ENCODE measurements at places on chromosomes 3 and 15. TPM values are rescaled to one million over a fixed set of nuclear protein-coding genes. Genes with fewer than 3 reads are reported as not detected.

The GOLGA6L7 gene
- total RNA-seq: not detected

The ZDHHC23 gene
- total RNA-seq: 0.97 TPM

The TXNRD3 gene
- total RNA-seq: 13.7 TPM

The MESP1 gene
- total RNA-seq: 0.12 TPM

The MST1 gene
- 4.4 TPM for total RNA-seq

The TLR9 gene
- total RNA-seq: not detected

The SERINC4 gene
- 0.12 TPM for total RNA-seq

The ALG1L2 gene
- total RNA-seq: not detected

The ARHGAP31 gene
- 20.6 TPM for total RNA-seq

The KIF7 gene
- 15.7 TPM for total RNA-seq

The CD200R1 gene
- total RNA-seq: 0.16 TPM

The OR5K2 gene
- not detected for total RNA-seq

The IL1RAP gene
- 19.9 TPM for total RNA-seq

The POLR2H gene
- total RNA-seq: 42.9 TPM

The SLC22A13 gene
- total RNA-seq: 0.97 TPM

The PLXND1 gene
- 238 TPM for total RNA-seq

The SCN10A gene
- not detected for total RNA-seq

The SLC2A2 gene
- total RNA-seq: under 0.01 TPM

The PRR20G gene
- not detected for total RNA-seq

The C3orf70 gene
- total RNA-seq: 1.3 TPM

The GASK1A gene
- total RNA-seq: 1.3 TPM

The BCHE gene
- total RNA-seq: 2.2 TPM

The SST gene
- total RNA-seq: not detected

The AP3B2 gene
- total RNA-seq: 1.6 TPM

The LMAN1L gene
- total RNA-seq: not detected

The FBXO40 gene
- not detected for total RNA-seq

The ITIH1 gene
- not detected for total RNA-seq

The CPN2 gene
- not detected for total RNA-seq

The GUCA1C gene
- not detected for total RNA-seq

The TMEM158 gene
- 64.1 TPM for total RNA-seq

The SGO1 gene
- total RNA-seq: 1.6 TPM

The ARGFX gene
- total RNA-seq: not detected

The MEGF11 gene
- total RNA-seq: under 0.01 TPM

The AADAC gene
- not detected for total RNA-seq

The SKOR1 gene
- total RNA-seq: 0.49 TPM

The NT5DC2 gene
- 84.9 TPM for total RNA-seq

The ZDHHC3 gene
- 84.9 TPM for total RNA-seq

The TMF1 gene
- total RNA-seq: 50.3 TPM

The TICRR gene
- 0.65 TPM for total RNA-seq

The BSN gene
- total RNA-seq: under 0.01 TPM

The TAGLN3 gene
- 0.16 TPM for total RNA-seq

The FBLN2 gene
- total RNA-seq: 493 TPM

The LXN gene
- total RNA-seq: 13.6 TPM

The WNT5A gene
- total RNA-seq: 1,597 TPM

The PIGZ gene
- 1.5 TPM for total RNA-seq

The ZNF197 gene
- 19.9 TPM for total RNA-seq

All from hair follicle dermal papilla cell (primary cell).